ENCODE measurements at places on chromosomes 5 and 9.

GRCh38 chr9:104301755-104302154, 202.3 kb upstream of the OR13F1 start:
- no peak for DNase-seq

DNA sequence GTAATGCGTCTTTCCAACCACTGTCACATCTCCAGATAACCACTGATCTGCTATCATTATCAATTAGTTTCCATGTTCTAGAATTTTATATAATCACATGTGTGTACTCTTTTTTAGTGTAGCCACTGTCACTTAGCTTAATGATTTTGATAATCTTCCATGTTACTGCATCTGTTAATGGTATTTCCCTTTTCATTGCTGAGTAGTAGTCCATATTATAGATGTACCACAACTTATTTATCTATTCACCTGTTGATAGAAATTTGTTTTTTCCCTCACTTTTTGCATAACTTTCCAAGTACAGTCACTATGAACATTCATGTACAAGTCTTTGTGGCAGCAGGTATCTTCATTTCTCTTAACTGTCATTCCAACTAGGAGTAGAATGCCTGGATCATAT, 30.3 kb upstream of the RPS23 start:
- no peak for DNase-seq

DNA sequence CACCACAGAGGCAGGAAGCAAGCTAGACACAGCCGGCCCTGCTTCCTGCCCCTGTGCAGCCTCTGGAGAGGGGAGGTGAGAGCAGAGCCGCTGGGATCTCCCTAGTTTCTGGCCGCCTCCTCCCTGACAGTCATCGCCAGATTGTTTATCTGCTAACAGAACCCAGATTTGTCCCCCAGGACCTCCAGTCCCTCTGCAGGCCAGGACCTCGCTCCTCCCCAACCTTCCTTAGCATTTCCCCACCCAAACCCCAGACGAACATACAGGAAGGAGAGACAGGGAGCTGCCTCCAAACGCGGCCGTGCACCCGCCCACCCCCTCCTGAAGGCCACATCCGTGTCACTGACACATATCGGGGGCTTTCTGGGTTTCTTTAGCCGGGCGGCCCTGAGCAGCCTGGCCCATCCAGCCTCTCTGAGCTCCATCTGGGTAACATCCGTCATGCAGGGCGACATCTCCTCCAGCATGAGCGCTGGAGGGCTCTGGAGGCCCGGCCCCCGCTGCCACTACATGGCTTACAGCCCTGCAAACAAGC, 47.5 kb downstream of the DBH start:
- DNase-seq = no peak

- DNase-seq = no peak
Measured at GRCh38 chr9:105757496-105758251, 63.3 kb downstream of the TMEM38B start.

DNA sequence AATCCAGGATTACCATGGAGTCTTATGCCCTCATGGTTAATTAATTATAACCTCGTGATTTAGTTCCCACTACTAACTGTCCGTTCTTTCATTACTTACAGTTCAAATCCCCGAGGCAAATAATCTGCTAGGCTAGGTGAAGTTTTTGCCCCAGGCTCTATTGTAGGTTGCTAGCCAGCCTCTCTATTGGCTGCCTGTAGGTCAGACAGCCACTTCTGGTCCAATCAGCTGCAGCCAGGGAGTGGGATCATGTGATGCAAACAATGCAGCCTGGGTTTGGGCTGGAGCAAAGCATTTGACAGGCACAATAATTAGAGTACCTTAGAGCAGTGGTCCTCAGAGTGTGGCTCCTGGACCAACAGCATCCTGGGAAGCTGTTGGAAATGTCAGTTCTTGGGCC, 17.7 kb downstream of the TMEM252 start:
- no peak for DNase-seq

GRCh38 chr5:107512029-107512428, 158.7 kb downstream of the EFNA5 start:
- no peak for DNase-seq

DNA sequence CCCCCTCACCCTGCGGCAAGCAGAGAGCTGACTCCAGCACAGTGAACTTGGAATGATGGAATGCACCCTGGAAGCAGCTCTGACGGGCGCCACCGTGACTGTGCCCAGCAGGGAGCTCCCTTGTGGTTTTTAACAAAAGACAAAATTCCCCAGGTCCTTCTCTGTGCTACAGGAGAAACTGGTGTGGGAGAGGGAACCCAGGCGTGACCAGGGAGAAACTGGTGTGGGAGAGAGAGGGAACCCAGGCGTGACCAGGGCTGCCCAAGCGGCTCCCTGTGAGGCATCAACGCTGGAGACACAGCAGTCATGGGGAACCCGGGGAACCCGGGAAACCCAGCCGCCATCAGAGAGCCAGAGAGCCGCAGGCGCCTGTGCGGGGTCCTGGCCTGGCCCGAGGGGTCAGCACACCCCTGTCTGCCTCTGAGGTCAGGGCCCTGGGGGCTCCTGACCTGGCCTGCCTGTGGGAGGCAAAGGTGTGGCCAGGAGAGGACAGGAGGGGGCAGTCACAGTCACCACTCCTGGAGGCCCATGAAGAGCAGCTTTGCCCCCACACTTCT, 3.1 kb upstream of the AHRR start:
- no peak for DNase-seq

- DNase-seq = no peak
Measured at GRCh38 chr5:140351609-140352334, 5.4 kb upstream of the HBEGF start.

DNA sequence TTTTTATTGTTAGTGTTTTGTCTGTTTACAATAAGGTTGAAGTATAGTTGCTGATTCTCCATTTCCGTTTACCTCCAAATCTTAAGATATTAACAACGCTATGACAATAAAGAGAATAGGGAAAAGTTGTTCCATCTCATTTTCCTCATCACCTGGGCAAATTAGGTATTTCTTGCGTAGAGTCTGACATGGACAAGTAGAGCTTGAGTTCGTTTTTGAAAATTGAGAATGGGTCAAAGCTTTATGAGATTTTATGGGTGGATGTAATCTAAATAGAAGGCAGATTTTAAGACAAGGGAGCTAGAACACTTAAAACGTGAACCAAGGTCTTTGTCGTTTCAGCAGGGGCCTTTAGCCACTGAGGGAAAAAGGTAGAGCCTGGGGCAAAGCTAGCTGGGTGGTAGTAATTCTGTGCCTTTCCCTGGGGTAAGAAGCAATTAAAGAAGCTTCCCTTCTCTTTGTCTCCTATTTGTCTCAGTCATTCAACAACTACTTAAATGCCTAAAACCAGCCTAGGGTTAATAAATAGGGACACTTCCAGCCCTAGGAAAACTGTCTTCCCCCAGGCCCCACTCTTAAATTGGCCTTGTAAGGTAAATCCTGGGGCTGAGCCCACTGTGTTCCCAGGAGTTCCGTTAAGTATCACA, 551 bp upstream of the CAAP1 start:
- no peak for DNase-seq

DNA sequence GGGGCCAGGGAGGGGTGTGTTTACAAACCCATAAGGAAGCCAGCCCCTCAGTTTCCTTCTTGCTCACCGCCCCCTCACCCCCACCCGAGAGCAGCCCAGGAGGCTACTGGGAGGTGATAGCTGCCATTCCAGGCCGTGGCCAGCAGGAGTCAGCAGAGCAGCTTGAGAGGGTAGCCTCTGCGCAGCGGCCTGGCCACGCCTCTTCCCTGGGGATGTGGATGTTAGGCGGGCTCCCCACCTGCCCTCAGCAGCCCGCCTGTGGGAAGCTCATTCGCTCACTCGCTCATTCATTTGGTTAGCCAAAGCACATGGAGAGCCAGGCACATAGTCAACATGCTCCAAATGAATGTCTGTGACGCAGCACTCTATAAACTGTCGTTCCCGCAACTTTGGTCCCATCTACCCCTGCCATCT, 6.1 kb upstream of the DPM2 start:
- peak; percentile 79 for DNase-seq

GRCh38 chr9:77751341-77752091, 103.4 kb upstream of the GNA14 start:
- no peak for DNase-seq

DNA sequence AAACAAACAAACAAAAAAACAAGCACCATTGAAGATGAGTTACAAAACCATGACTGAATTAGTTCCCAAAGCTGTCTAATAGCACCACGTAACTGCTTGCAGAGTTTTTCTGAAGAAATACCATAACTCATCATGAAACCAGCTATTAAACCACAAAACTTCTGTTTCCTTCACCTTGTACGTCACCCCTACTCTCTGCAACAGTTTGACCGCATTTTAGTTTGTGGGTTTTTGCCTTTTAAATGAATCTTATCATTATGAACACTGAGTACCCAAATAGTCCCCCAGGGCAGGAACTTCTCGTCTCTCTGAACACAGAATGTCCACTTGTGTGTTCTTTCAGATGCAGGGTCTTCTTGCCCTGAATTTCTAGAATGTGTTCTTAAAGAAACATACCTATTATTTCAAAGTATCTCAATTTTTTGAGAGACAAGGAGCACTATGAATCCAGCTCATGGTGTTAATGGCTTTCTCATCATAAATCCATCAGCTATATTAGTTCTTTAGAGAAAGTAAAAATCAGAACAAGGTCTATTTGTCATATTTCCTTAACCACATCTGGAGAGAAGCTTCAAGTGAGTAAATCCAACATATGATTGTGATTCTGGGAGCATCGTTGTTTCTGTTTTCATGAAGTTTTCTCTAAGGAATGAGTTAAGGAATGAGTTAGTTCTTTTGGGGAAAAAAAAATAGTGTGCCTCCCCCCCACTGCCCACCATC, 210.6 kb downstream of the AUH start:
- no peak for DNase-seq

GRCh38 chr5:11062397-11062796, 301.4 kb upstream of the DAP start:
- no peak for DNase-seq

DNA sequence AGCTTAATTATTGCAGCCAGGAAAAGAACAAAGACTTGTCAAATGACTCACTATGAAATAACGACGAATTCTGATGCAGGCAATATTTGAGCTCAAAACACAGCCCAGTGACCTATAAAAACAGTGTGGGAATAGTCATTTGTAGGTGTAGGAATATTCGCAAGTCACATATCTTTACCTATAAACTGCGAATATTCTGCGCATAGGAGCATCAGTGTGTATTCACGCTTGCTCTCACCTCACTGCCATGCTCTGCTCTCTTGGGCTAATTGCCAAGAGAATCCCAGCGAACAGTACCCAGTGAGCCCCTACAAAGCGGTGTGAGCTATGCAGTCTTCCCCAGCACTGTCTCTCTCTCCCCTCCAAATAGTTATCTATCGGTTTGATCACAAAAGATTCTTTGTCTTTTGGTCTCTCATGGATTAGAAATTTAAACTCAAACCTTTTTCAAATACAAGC, 74.2 kb downstream of the ST8SIA4 start:
- no peak for DNase-seq

GRCh38 chr5:111262153-111262552, 38.0 kb downstream of the CAMK4 start:
- DNase-seq = no peak

DNA sequence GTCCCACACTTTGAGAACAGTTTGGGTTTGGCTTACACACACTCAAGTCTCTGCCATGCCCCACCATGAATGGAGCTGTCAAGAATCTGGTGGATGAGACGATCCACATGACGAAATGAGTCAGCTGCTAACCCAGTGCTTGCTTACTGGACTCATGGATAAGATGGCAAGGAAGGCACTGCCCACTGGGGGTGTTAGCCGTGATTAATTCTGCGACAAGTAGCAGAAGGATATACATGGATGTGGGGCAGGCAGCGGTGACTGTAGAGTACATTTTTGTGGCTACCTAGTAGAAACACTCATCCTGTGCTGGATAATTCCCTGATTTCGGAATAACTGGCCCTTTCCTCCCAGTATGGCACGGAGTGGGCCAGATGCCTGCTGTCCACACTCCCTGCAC, 77.5 kb downstream of the SPATA31C2 start:
- no peak for DNase-seq

DNA sequence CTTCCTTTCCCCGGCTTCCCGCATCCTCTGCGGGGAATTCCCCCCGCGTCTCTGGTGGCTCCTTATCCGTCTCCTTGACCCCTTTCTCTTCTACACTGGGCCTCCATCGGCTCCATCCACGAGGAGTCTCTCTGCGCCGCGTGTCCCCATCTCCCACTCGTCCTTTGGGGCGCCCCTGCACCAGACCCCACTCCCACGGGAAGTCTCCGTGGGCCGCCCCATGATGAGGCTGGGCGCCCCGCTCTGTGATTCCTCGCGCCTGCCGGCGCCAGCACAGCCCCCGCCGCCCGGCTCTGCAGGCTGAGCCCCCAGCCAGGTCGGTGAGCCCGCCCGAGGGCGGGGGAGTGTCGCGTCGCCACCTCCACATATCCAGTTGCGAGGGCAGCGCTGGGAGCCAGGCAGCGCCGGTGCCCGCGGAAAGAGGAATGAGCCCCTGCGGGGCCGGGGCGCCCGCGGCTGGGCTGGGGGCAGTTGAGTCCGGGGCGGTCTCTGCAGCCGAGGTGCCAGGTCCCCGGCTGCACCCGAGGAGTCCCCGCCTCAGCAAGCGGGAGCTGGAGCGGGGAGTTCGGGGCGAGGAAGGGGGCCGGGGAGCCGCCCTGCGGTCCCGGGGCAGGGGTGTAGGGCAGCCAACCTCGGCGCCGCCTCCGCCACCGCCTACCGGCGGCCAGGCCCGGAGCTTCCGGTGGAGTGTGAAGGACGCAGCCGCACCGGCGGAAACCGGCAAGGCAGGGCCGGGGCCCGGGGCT, 2.1 kb upstream of the TRAF1 start:
- DNase-seq = peak; percentile 43

DNA sequence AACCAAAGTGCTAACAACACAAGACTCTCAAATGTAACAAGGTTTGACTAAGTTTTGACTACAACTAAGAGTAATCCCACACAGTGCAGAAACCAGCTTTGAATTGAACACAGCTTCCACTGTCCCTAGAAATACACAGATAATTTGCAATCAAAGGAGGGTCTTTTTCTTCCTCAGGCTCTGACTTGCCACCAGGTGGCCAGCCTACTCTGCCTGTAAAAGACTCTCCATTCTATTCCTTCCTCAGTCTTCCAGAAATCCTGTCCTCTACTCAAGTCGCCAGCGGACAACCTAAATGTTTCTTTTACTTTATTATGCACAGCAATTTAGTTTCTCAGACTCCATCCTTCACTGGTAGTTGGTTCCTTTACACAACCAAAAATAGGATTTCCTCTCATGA, 32.2 kb upstream of the MCTP1 start:
- DNase-seq = no peak

DNA sequence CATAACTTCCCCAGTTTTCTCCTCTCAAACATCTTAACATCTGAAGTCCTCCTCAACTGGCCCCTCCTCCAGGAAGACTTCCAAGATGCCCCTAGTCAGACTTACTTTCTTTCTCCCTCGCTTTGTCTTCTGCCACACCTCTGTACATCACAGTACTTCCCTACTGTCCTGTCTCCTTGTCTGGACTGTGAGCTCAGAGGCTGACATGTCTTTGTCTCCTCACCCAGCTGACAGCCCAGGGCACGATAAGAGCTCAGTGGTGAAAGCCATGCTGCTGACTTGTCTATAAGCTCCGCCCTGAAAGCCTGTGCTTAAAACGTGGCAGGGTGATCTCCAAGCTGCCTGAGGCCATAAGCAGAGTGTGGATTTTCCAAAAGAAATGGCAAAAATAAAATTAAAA, 33.0 kb upstream of the SLC25A51 start:
- DNase-seq = no peak

Data from occipital lobe (tissue), 3 donors.